ENCODE measurements at places on chromosomes 4 and X.
A peak's percentile ranks its signal among the peaks of the same experiment; 100 is the strongest.

DNA sequence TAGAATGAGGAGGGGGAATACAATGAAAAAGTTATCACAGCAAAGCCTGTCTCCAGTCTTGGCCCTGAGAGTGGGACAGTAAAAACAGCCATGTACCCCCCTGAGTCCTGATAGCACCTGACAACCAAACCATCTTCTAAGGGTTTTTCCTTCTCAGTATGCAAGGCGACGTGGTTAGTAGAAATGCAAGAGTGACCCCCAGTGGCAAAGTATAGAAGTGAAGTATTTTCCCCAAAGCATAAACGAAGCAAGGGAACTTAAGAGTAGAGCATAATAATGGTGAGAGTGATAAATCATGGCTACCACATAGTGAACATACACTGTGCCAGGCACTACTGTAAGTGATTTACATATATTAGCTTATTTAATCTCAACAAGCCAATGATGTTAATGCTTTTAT is 52.8 kb downstream of the FAM47C start:
- peak; percentile 38 for DNase-seq

DNA sequence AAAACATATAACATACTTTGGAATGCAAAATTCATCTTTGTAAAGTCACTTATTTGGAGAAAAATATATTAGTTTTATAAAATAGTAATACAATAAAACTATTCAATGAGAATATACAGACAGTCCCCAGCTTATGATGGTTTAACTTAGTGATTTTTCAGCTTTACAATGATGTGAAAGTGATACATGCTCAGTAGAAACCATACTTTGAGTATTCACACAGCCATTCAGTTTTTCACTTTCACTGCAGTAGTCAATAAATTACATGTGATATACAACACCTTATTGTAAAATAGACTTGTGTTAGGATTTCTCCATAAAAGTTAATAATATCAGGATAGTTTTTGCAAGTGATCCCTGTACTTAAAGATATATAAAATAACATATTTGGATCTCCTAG is 436.0 kb downstream of the CENPC start:
- no peak for DNase-seq

GRCh38 chr4:177699365-177700213 is 257.4 kb upstream of the AGA start:
- no peak for DNase-seq

GRCh38 chrX:52988985-52989917 is 30.9 kb upstream of the FAM156A start:
- DNase-seq: no peak

- no peak for DNase-seq
These were observed 381.9 kb downstream of the RAB28 start for GRCh38 chr4:13102092-13102742.

DNA sequence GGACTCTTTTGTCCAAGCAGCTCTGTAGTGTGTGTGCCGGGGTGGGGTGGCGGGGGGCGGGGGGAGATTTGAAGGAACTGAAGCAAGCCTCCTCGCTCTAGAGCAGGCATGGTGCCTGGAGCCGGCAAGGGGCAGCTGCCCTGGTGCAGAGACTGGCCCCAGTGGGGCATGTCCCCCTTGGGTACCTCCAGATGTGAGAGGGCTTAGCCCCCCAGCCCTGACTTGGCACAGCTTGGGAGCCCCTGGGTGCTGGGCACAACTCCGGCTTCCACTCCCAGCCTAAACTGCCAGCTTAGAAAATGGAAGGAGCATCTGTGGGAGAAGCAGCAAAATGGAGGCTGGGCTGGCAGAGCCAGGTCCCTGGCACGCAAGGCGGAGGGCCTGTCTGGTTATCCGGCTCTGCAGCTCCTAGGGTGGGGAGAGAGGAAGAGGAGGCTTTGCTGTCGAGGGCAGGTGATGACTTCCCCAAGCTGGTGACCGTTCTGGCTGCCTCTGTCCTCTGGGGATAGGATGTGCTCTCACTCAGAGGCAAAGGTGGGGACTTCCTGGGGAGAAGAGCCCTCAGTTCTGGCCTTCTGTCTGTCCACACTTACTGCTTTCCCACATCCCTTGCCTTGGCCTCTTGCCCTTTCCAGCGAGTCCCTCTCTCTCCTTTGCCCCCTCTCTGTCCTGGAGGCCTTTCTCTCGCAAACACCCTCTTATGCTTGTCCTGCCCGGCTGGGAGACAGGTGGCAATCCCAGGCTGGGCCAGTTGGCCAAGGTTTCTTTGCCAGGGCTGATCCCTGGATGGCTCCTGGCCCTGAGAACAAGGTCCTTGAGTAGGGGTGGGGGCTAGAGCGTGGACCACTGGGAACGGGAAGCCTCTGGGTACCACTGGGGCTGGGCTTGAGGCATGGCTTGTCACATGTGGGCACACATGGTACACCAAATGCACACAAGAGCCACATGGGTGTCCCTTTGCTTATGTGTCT is 2.0 kb downstream of the DLG3 start:
- no peak for DNase-seq

DNA sequence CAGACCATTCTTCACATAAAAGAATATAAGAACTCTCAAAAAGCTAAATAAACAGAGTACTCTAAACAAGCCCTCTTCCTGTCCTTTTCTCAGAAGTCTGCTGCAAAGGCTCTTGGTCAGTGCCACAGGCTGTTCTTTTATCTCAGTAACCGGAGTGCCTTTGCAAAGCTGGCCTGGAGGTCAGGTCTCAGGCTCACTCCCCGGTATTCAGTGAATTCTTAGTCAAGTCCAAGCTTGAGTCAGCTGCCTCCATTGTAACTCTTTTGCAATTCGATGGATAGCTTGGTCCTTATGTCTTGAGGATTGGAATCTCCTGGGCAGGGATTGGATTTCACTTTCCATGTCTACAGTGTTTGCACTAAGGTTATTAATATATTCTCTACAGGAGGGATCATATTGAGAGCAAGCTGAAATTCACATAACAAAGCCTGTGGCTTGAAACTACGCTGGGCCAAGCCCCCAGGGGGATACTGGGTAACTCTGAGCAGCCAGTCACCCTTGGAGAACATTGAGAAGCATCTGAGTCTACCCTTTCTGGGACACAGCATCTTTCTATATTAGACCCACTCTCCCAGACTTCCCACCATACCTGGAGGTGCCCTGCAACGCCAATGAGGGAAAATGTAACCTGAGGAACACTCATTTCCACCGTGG is 10.0 kb upstream of the HS6ST2 start:
- DNase-seq: no peak

GRCh38 chr4:123298261-123298660 is 98.3 kb upstream of the SPRY1 start:
- DNase-seq: no peak

DNA sequence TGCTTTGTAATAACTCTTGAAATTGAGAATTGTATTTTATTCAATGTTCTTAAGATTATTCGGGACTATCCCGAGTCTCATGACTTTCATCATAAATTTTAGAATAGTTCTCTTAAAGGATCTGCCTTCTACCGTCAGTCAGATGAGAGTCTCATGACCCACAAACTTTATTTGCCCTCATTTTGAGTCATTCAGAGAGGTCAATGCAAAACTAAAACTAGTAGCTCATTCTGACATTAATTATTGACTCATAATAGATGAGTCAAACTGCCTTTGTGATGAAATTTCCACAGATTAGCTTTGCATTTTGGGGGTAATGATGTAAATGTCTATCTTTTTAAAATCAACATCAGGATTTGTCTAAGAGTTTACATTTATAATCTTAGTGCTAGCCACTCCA is 1527.3 kb downstream of the TECRL start:
- no peak for DNase-seq

- no peak for DNase-seq
These were observed 353 bp upstream of the SMIM10 start for GRCh38 chrX:134990475-134990800.

DNA sequence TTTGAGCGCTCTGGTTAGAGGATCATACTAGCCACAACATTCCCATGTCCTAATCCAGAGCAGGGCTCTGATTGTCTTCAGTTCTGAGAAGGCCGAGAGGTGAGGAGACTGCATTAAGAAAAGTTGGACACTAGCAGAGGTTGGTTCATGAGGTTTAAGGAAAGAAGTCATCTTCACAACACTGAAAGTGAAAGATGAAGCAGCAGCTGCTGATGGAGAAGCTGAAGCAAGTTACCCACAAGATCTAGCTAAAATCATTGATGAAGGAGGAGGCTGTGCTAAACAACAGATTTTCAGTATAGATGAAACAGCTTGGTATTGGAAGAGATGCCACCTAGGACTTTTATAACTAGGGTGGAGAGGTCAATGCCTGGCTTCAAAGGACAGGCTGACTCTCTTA is 36.8 kb downstream of the RAP1GDS1 start:
- no peak for DNase-seq

GRCh38 chrX:9670136-9670814 is 95.4 kb downstream of the GPR143 start:
- DNase-seq: no peak

DNA sequence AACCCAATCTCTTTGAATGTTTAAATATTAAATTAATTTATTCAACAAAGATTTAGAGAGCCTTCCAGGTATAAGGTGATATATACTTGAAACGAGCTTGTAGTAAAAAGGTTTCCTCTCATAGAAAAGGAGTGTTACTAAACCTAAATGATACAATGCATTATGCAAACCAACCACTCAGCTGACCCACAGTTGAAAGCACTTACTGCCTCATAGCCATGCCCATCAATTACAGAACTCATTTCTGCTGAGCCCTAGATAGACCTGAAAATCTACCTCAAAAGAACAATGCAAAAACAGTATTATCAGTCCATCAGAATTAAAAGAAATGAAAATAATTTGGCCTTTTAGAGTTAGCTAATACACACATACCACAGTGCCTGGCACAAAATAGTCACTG is 75.4 kb downstream of the KCNIP4 start:
- DNase-seq: no peak

DNA sequence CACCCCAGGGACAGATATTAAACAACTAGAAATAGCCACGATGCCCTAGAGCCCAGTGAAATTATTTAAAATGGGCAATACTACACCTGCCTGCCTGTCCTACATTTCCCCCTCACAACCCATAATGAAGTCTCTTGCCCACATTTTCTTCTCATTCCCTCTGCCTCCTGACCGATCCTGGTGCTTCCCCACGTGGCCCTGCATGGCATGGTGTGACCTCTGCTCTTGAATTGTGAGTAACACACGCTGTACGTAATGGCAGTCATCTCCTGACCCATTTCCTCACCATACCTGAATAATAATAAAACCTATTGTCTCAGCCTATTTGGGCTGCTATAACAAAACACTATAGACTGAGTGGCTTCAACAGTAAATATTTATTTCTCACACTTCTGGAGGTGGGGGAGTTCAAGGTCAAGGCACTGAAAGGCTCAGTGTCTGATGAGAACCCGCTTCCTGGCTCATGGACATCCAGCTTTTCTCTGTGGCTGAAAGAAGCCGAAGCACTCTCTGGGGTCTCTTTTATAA is 77.0 kb upstream of the ENPP6 start:
- DNase-seq: peak; percentile 12

DNA sequence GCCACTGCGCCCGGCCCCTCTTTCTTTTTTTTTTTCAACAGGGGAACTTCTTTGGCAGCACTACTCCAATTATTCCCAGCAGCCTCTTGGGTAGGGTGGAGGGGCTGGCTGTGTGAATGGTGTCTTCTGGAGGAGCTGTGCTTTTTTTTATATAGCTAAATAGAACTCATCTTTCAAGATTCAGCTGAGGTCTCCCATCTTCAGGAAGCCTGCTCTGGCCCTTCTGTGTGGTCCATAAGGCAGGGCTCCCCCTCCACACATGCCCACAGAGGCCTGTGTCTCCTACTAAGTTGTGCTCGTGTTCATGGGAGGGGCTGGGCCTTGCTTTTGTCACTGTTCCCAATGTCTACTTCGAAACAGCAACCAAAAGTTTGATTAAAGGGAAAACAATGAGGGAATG is 116.8 kb downstream of the AFAP1 start:
- no peak for DNase-seq

GRCh38 chrX:136260776-136261175 is 9.6 kb upstream of the MAP7D3 start:
- DNase-seq: no peak

DNA sequence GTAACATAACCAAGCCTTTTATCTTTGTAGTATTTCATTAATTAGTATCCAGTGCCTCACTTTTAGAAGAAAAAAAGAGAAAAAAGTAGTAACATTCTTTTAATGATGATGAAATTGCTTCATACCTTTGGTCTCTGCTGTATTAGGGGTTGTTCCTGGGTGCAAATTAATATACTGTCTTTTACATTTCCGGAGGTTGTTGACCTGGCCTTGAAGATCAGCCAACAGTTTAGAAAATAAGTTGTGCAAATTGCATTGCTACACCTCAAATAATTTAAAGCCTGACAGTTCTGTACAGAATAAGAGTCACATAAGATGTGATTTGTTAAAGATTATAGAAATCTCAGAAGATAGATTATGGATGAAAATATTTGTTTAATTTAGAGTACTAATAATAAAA is 3.8 kb downstream of the NFKB1 start:
- no peak for DNase-seq

DNA sequence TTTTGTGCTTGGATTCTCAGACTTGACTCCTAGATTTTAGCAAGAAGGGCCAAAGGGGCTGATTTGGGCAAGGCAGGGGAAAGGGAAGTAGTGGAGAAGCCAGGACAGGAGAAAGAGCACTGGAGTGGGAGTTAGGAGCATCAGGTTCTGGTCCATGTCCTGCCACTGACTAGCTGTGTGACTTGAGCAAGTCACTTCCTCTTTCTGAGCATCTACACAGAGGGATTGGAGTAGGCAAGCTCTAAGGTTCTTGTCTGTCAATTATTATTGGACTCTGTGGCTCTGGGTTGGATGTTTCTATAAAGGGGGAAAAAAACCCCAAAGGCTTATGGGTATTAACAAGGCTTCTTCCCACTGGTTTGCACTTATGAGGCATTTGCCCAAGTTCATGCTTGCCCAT is 24.4 kb downstream of the PLAC1 start:
- DNase-seq: no peak

DNA sequence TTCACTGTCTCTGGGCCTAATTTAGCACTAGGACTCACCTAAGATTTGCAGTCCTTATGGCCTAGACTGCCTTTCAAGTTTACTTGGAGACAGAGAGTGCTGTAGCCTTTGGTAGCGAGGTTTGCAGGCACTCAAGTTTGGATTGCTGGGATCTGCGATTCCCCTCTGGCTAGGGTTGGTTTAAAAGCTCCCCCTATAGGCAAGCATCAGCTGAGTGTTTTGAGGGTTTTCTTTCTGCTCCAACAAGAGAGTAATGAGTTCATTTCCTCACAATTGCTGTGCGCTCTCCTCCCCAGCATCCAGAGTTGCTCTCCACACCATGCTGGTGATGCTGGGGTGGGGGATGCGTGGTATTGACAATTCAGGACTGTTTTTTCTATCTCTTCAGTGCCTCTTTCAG is 206.9 kb downstream of the GLUD2 start:
- peak; percentile 36 for DNase-seq

DNA sequence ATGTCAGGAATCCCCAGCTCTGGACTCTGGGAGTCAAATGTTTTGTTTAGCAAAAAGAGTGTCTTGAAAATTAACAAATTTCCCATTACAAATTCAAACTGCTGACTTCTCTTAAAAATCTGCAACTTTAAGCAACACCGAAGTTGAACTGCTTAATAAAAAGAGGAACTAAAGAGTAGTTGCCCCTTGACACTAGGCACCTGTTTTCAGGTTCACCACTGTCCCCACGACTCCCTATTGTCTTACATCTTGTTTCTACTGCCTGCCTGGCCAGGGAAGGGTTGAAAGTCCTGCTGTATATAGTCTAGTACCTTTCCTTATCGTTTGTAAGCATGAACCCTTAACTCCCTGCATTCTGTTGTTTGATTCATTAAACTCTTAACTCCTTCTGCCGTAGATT is 173.9 kb downstream of the SCFD2 start:
- DNase-seq: no peak
